Bladder microvascular endothelial cell (primary cell): ENCODE measurements at places on chromosomes 11 and 22. TPM values are rescaled to one million over a fixed set of nuclear protein-coding genes. Genes with fewer than 3 reads are reported as not detected.

FAM180B gene
- not detected in 2 replicates for total RNA-seq

OR2AG2 gene
- under 0.01 and 0.31 TPM in 2 replicates for total RNA-seq

BCR gene
- 129 and 225 TPM in 2 replicates for total RNA-seq

CRYBB2 gene
- not detected in 2 replicates for total RNA-seq

UPK3A gene
- not detected in 2 replicates for total RNA-seq
